ENCODE measurements at places on chromosomes 4 and X. TPM values are rescaled to one million over a fixed set of nuclear protein-coding genes. Genes with fewer than 3 reads are reported as not detected.

- H3K4me1 ChIP-seq, result no peaks in the 10 kb centered on the region
- no peaks in the 10 kb centered on the region for H3K36me3 ChIP-seq
- no peaks in the 10 kb centered on the region for H3K27me3 ChIP-seq
- H3K27ac ChIP-seq, result no peak overlapping the region
- no peak for DNase-seq
- no peak overlapping the region for H3K4me3 ChIP-seq
These were observed 5.5 kb upstream of the SMIM20 start for GRCh38 chr4:25908491-25908901.

ODAM gene
- total RNA-seq, result not detected

- no peaks in the 10 kb centered on the region for H3K27me3 ChIP-seq
- no peaks in the 10 kb centered on the region for H3K36me3 ChIP-seq
- no peak overlapping the region for H3K4me3 ChIP-seq
These were observed 132.2 kb downstream of the VEGFC start for GRCh38 chr4:176660561-176660960.

ERAS gene
- not detected for total RNA-seq
